Mononuclear cell (primary cell): ENCODE measurements at places on chromosomes 2 and 18. TPM values are rescaled to one million over a fixed set of nuclear protein-coding genes. Genes with fewer than 3 reads are reported as not detected.

Gene CD28
- 85.3 TPM for total RNA-seq

Gene KHK
- 0.52 TPM for total RNA-seq

Gene TNS1
- 3.5 TPM for total RNA-seq

Gene KANSL1L
- 15.4 TPM for total RNA-seq

Gene GPR55
- 1.2 TPM for total RNA-seq

Gene M1AP
- 0.31 TPM for total RNA-seq

Gene CDH7
- total RNA-seq = not detected

Gene UGT1A10
- total RNA-seq = not detected

Gene CD8B2
- 0.73 TPM for total RNA-seq

Gene ACADL
- total RNA-seq = not detected

Gene MC2R
- total RNA-seq = under 0.01 TPM

Gene GAREM2
- 1.0 TPM for total RNA-seq

Gene COBLL1
- total RNA-seq = 26.4 TPM

Gene ZSWIM2
- total RNA-seq = not detected

Gene NPPC
- total RNA-seq = not detected

Gene FAM124B
- total RNA-seq = 1.6 TPM

Gene KRTCAP3
- 0.52 TPM for total RNA-seq

Gene SIX2
- 0.10 TPM for total RNA-seq
